D721Med (cell line): ENCODE measurements at places on chromosomes 7 and 10.

DNA sequence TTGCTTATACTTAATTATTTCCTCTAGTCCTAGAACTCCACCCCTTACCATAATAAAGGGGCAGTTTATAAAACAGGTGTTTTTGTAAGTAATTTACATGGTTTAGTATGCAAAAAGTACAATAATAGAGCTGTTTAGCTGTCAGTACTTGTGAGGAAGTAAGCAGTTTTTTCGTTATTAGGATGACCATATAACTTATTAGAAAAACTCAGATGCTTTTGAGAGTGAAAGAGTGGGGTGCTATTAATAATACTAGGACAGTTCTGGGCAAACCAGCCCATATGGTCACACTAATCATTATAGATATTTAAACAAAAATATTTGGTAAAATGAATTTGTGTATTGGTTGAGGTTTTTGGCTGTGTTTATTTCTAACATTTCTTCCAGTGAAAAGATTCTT is 201.9 kb upstream of the KAT6B start:
- no peak for DNase-seq

DNA sequence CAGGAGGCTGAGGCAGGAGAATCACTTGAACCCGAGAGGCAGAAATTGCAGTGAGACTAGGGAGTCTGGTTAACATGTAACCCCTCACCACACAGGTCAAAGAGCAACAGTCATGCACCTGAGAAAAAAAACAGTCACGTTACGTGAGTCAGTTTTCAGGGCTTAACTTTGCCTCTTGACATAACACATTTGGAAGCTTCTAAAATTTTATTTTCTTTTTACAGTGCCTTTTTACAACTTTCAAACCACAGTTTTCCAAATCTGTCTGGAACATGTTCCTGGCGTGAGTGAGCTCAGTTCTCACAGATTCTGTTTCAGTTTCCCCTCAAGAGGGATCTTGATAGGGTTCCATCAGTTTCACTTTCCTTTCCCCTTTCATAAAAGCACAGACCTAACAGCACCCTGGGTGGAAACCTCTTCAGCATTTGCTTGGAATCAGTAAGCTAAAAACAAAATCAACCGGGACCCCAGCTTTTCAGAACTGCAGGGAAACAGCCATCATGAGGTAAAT is 4.4 kb downstream of the IFIT3 start:
- DNase-seq = no peak

GRCh38 chr10:79133416-79133815 is 64.7 kb downstream of the ZMIZ1 start:
- no peak for DNase-seq

DNA sequence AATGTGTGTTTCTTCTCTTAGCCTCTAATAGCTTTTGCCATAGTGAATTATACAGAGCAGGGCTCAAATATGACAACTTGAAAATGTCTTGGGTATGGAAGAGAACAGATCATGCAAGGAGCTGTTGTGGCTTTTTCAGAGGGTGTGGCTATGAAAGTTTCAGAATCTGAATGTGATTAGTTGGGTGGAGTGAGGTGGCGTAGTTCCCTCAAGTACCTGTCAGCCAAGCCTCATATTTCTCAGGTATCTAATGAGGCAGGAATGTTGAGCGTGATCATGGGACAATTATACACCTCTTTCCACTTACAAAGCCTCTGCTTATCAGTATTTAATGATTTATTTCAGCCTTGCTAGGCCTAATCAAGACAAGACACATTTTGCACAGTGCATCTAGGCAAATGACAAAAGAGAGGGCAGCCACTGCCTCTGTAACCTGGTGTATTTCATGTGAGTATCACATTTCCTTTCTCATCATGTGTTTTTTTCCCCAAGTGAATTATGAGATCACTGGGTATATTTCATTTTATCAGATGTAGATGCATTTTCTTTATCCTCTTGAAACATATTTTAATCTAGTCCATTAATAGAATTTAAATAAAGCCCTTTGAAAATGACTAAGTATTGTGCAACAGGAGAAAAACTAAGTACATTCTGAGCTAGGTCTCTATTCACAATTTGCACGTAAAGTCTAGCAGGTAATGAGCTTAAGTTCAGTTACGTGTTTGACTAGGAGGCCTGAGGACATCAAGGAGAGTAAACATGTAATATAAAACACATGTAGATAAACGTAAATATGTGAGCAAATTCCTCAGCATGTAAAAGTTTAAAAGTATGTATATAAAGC is 644.4 kb upstream of the IGFBP3 start:
- DNase-seq = no peak

DNA sequence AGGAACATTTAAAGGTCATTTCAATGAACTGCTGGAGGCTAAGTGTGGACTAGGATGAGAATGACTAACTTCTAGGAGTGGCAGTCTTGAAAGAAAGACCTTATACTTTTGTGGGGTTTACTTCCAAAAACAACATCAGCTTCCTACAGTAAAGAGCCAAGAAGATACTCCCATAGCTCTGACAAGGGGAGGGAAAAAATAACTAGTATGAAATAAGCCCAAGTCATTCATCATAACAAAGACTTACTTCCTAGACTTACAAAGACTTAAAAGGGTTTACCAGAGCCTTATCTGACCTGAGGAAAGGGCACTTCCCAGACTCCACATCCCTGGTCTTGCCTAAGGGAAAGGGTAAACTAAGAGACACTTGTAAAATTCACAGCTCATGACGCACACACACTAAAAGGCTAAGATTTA is 31.7 kb downstream of the ARHGAP12 start:
- no peak for DNase-seq

DNA sequence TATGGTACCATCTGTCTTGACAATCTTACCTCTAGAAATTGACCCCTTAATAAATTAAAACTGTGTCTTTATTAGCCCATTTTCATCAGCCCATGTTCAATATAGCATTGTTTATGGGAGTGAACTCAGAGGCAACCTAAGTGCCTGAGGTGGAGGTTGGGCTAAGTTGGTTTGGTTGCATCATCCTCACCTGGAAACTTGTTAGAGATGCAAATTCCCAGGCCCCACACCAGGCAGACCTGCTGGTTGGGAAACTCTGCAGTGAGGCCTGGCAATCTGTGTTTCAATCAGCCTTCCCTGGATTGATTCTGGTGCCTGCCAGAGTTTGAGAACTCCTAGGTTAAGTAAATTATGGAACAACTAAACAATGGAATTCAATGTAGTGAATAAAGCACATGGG is 9.4 kb upstream of the FAM170B start:
- no peak for DNase-seq

DNA sequence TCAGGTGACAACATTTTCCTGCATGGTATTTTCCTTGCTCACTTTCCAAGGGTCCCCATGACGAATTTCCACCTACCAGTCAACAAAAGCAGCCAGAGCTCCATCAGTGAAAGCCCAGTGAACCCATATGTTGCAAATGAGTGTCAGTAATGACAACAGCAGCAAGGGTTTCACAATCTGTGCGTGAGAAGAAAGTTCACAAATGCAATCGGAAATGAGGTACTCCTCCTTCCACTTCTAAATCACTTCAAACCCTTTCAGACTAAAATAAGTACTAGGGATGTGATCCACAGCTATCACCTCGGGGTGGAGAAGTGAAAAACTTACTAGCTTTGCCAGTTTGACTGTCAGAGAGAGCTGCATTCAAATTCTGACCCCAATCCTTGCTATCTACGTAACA is 55.6 kb upstream of the BET1 start:
- no peak for DNase-seq

DNA sequence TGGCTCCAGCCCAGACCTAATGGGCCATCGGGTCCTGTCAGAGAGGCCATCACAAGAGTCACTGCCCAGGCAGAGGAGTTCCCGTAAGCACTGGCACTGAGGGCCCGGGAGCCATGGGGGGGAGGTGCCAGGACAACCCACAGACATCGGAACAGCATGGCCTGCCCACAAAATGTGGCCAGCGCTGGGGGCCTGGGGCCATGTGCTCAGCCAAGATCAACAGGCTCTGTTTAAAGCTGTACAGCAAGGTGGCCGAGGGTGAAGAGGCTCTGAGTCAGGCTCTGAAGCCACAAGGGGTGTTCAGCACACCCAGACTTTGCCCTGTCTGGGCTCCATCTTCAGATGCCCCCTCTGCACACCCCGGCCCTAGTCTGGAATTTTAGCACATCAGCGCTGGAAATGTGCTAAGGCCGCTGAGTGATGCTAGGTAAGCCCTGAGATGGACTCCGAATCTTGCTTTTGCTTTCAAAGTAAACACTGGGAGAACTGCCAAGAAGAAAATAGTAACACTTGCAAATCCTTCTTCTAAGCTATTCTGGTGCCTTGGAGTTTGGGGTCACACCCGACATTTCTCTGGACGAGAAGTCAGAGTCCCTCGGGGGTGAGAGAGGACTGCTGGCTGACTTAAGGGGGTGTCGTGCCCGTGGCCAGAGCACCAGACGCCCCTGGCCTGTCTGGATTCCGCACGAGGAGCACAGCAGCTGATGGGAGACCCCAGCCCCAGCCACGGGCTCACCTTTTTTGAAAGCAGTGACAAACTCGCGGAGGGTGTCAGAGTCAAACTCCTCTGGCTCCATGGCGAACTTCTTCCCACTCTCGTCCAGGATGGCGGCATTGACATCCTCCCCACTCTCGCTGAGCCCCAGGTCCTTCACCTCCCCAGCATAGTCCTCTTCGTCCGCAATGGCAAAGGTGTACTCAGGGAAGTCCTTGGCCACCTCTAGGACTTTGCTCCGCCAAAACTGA is 23.6 kb downstream of the PDIA4 start:
- no peak for DNase-seq

DNA sequence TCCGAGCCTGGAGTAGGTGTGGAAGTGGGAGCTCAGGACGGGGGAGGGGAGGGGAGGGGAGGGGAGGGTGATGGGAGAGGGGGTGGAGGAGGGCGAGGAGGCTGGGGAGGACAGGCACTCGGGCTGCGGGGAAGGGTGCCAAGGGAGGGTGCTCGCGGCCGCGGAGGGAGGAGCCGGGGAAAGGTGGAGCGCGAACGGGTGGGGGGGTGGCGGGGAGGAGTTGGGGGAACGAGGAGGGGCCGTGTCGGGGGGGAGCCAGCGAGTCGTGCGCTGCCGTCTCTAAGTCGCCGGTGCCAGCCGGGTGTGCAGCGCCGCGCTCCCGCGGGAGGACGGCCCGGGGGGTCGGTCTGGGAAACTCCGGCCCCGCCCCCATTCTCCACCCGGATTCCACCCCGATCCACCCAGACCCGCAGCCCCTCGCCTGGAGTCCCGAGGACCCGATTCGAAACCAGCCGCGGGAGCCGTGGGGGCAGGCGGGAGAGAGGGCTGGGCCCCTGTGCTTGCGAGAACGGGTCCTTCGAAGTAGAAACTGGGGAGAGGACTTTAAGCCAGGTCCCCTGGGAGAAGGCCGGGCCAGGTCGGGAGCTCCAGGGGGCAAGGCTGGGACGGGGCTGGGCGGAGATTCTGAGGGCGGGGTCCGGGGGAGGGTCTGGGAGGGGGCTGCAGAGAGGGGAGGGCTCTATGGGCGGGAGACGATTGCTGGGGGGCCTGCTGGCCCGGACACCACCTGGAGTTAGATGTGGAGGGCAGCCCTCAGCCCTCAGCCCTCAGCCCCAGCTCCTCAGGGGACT is at the start of gene ZNF467:
Gene ZNF467, minus strand, starts transcription at position 143 of the 791 bp plus-strand sequence. CDS start 2,556 bp downstream, outside the sequence.
- no peak for DNase-seq

DNA sequence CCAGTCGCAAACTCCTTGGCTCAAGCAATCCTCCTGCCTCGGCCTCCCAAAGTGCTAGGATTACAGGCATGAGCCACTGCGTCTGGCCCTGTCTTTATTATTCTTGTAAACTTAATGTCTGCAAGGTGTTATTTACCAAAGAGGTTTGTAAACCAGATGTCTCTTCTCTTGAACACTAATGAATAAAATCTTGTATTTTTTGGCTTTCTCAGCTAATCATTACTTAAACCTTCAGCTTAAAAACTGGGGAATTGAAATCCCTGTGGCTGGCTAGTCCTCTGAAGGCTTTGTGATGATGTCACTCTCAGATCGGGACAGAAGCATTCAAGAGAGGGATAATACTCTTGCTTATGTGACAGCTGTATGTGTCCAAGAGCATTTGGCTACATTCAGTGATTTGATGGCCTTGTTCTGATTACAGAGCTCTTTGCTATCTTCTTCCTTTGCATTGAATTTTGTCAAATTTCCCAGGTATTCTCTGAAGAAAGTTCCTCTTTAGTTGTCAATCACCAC is 130.3 kb downstream of the BICC1 start:
- peak; percentile 18 for DNase-seq

- DNase-seq = no peak
These were observed 14.4 kb upstream of the RBM20 start for GRCh38 chr10:110629680-110630191.

DNA sequence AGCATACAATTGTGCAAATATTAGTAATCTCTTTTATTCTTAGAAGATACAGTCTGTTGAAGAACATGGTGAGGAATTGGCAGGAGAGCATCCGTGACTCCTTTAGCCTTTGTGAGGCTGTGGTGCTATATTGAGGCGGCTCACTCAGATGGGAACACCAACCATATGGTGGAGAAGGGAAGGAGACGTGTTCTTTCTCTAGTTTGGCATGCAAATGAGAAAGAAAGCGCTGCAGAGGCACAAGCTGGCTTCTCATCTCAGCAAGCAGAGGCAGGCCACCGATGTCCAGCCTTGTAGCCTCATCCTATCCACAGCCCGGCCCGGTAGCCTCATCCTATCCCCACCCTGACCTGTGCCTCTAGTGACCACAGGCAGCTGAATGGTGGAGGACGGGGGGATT is 288.3 kb downstream of the CAMK1D start:
- no peak for DNase-seq

GRCh38 chr7:96697822-96698221 is 11.8 kb downstream of the SEM1 start:
- DNase-seq = no peak

- DNase-seq = no peak
These were observed 238.9 kb upstream of the PLXNA4 start for GRCh38 chr7:132815130-132815529.

DNA sequence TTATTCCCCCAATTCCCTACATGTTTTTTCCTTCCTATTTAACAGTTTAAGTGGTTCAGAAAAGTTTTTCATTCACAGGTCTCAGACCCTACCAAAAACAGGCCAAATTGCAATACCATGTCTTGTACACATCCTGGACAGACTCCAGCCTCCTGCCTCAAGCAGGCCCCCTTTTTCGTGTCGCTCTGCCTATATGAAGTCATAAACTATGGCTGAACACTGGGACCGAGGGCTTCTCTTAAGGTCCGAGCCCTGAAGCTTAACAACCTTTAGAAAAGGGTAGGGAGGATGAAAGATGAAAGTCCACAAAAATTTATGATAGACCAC is 1.4 kb downstream of the FBXW4 start:
- DNase-seq = no peak

DNA sequence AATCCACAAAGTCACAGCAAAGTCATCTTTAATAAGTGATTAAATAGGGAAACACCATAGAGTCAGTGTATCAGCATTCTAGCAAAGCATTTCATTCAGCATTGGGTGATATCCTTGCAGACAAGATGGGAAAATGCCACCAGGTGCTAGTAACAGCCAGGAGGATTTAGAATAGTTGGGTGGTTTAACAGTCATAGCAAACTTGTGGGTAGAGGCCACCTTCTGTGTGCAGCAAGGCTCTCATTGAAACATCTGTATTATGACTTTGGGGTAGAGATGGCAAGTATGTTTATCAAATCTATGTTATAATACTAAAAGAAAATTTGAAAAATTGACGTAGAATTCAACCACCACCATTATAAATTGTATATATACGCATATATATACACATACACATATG is 26.4 kb upstream of the ADO start:
- no peak for DNase-seq
